ENCODE measurements at places on chromosomes 4 and X. TPM values are rescaled to one million over a fixed set of nuclear protein-coding genes. Genes with fewer than 3 reads are reported as not detected.

DNA sequence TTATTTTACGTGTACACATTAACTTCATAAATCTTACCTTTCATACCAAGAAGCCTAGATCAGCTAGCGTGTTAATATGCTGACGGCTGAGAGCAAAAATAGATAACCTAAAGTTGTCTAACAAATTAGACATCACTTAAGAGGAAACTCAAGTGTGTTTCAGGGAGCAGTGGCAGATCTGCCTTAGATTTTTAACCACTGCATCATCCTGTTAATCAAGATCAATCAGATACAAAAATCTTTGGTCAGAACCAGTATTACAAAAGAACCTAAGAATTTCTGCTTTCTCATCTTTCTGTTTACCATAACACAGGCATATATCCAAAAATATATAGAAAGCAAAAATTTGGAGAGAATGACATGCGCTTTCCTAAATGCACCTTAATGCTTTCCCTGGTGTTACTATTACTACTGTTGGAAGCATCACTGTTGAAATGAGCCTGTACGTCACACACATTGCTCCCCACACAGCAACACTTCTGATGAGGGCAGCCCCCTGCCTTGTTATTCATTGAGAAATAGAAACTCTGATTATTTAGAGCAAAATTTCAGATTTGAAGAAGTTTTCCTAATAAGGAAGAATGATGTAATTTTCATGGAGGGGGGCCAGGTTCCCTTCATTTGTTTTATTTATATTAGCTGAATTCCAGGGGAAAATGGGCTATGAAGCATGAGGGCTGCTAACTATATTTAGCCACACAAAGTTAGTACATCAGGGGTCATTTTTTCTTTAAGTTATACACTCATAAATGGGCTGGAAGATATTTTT lies 152.3 kb downstream of the CBR4 start:
- DNase-seq = no peak
- peaks cover 7% of the 10 kb centered on the region for H3K4me1 ChIP-seq
- H3K4me3 ChIP-seq = no peak overlapping the region
- H3K27me3 ChIP-seq = no peaks in the 10 kb centered on the region
- no peaks in the 10 kb centered on the region for H3K36me3 ChIP-seq
- H3K27ac ChIP-seq = no peak overlapping the region

DNA sequence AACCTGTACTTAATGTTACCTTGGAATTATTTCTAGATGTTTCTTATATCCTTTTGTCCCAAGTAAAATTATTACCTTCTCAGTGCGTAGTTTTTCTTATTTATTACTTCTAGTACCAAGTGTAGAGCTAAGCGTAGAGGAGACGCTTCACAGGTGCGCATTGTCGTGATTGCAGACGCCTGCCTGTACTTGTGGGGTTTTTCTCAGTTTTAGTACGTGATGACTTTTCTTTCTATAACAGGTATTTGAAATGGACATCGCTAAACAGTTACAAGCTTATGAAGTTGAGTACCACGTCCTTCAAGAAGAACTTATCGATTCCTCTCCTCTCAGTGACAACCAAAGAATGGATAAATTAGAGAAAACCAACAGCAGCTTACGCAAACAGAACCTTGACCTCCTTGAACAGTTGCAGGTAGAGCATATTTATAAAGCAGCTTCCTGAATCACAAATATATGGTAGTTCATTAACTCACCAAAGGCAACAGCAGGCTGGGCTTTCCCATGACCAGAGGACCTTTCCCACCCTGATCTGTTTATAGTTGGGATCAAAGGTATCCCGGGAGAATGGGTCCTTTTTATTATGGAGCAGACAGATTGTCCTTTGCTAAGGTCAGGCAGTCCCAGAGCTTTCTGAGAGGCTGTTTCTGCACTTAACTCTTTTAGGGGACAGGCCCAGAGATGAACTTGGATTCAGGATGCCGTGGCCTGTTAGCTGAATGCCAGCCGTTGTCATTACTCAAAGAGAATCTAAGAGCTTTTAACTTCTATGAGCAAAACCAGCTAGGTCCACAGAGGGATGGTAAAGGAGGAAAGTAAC lies 172.9 kb downstream of the PTTG2 start:
- no peak overlapping the region for H3K27ac ChIP-seq
- no peaks in the 10 kb centered on the region for H3K27me3 ChIP-seq
- no peak overlapping the region for H3K4me3 ChIP-seq
- DNase-seq = no peak
- peaks cover 51% of the 10 kb centered on the region for H3K36me3 ChIP-seq

- no peak overlapping the region for H3K4me3 ChIP-seq
- H3K4me1 ChIP-seq = peaks cover 17% of the 10 kb centered on the region
- H3K27me3 ChIP-seq = no peaks in the 10 kb centered on the region
- H3K27ac ChIP-seq = no peak overlapping the region
- peaks cover 10% of the 10 kb centered on the region for H3K36me3 ChIP-seq
These were observed 276.2 kb upstream of the KLF3 start for GRCh38 chr4:38387819-38388218.

DNA sequence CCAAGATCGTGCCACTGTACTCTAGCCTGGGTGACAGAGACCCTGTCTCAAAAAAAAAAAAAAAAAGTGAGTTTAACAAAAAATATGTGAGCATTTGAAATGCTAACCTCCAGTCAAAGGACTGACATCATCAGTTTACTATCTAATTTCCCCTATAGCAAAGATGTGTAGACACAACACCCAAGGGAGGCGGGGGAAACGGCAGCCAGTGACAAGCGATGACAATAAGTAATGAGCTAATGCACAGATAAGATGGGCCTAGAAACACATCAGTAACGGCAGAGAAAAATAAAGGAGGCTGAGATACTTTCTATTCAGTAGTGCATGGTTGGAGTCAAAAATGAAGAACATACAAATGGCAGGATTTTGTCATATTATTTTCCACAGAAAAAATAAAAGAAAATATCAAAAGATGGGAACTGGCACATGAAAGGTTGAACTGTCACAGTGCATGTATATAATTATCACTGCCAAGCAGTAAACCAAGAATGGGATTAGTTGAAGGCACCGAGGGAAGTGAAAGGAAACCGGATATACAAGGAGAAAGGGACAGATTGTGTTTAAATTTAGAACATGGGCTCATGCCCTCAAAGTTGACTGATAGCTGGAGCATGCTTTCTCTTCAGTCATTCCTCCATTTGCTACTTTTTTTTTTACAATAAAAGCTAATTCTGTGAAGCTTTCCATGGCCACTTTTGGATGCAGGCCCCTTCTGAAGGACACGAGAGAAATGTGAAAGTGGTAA lies 41.8 kb downstream of the IGFBP7 start:
- no peak for DNase-seq
- peaks cover 2% of the 10 kb centered on the region for H3K27me3 ChIP-seq
- H3K27ac ChIP-seq = no peak overlapping the region
- no peaks in the 10 kb centered on the region for H3K36me3 ChIP-seq

- H3K27ac ChIP-seq = no peak overlapping the region
- no peaks in the 10 kb centered on the region for H3K36me3 ChIP-seq
- H3K27me3 ChIP-seq = no peaks in the 10 kb centered on the region
These were observed 124.4 kb upstream of the PUDP start for GRCh38 chrX:7272346-7272745.

- H3K27ac ChIP-seq = no peak overlapping the region
- DNase-seq = no peak
- H3K27me3 ChIP-seq = no peaks in the 10 kb centered on the region
- H3K36me3 ChIP-seq = no peaks in the 10 kb centered on the region
- no peaks in the 10 kb centered on the region for H3K4me1 ChIP-seq
These were observed 28.7 kb upstream of the STOX2 start for GRCh38 chr4:183876268-183876934.

GRCh38 chr4:107068116-107068515 lies 32.0 kb upstream of the DKK2 start:
- H3K27me3 ChIP-seq = no peaks in the 10 kb centered on the region
- no peak overlapping the region for H3K27ac ChIP-seq
- no peaks in the 10 kb centered on the region for H3K36me3 ChIP-seq
- no peak overlapping the region for H3K4me3 ChIP-seq

DNA sequence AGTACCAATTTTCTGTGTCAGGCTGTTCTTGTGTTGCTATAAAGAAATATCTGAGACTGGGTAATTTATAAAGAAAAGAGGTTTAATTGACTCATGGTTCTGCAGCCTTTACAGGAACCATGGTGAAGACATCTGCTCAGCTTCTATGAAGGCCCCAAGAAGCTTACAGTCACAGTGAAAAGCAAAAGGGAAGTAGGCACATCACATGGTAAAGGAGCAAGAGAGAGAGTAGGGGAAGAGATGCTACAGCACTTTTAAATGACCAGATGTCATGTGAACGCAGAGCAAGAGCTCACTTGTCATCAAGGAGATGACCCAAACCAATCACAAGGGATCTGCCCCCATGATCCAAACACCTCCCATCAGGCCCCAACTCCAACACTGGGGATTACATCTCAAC lies 174.3 kb downstream of the ATP10D start:
- no peaks in the 10 kb centered on the region for H3K36me3 ChIP-seq
- no peak overlapping the region for H3K4me3 ChIP-seq
- DNase-seq = no peak
- H3K4me1 ChIP-seq = peaks cover 1% of the 10 kb centered on the region
- H3K27me3 ChIP-seq = peaks cover 2% of the 10 kb centered on the region

GRCh38 chrX:151419782-151420181 lies 22.8 kb downstream of the VMA21 start:
- peaks cover 9% of the 10 kb centered on the region for H3K4me1 ChIP-seq
- no peak overlapping the region for H3K4me3 ChIP-seq
- H3K27ac ChIP-seq = no peak overlapping the region
- no peak for DNase-seq
- H3K36me3 ChIP-seq = peaks cover 3% of the 10 kb centered on the region
- H3K27me3 ChIP-seq = no peaks in the 10 kb centered on the region

DNA sequence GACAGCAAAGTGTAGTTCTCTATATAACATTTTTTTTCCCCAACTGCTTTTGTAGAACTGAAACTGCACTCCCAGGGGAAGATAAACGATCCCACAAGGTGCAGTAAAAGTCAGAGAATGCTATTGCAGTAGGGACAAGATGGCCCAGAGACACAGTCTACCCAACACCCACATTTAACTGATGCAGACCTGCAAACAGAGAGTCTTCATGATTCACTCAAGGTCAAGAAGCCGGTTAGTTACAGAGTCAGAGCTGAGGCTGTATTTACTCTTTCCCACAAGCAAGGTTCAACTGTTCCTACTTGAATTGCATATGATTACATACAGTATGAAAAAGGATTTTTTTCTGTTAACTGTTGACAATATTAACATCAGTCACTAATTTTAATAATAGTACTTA lies 654.6 kb downstream of the IL1RAPL1 start:
- no peaks in the 10 kb centered on the region for H3K27me3 ChIP-seq
- no peaks in the 10 kb centered on the region for H3K4me1 ChIP-seq
- H3K27ac ChIP-seq = no peak overlapping the region
- no peak for DNase-seq
- no peak overlapping the region for H3K4me3 ChIP-seq
- H3K36me3 ChIP-seq = no peaks in the 10 kb centered on the region

GRCh38 chr4:98692411-98692810 lies 34.0 kb upstream of the TSPAN5 start:
- no peaks in the 10 kb centered on the region for H3K27me3 ChIP-seq
- no peaks in the 10 kb centered on the region for H3K36me3 ChIP-seq
- H3K4me1 ChIP-seq = peaks cover 22% of the 10 kb centered on the region
- no peak overlapping the region for H3K4me3 ChIP-seq
- no peak for DNase-seq

The OTC gene
- not detected for total RNA-seq

The UXT gene
- total RNA-seq = 192 TPM

The DCHS2 gene
- not detected for total RNA-seq

The DDIT4L gene
- 0.63 TPM for total RNA-seq

The EGFL6 gene
- 2.7 TPM for total RNA-seq

The MAGEA2B gene
- not detected for total RNA-seq

The NHSL2 gene
- total RNA-seq = 0.58 TPM

The CD99L2 gene
- total RNA-seq = 12.6 TPM

The TMPRSS11D gene
- not detected for total RNA-seq

The ZNF595 gene
- 5.8 TPM for total RNA-seq

The ZMAT1 gene
- 3.3 TPM for total RNA-seq

The SYP gene
- 11.4 TPM for total RNA-seq

The CTAG1A gene
- total RNA-seq = not detected

The UGT2A1 gene
- not detected for total RNA-seq

The PALLD gene
- 0.41 TPM for total RNA-seq

Measured in activated CD8-positive, alpha-beta T cell treated with anti-CD3 and anti-CD28 coated beads for 36 hours (primary cell).